NCI-H1694 treated with DMSO at 0.1 percent for 48 hours (cell line): ENCODE measurements at places on chromosomes 12 and 14.

DNA sequence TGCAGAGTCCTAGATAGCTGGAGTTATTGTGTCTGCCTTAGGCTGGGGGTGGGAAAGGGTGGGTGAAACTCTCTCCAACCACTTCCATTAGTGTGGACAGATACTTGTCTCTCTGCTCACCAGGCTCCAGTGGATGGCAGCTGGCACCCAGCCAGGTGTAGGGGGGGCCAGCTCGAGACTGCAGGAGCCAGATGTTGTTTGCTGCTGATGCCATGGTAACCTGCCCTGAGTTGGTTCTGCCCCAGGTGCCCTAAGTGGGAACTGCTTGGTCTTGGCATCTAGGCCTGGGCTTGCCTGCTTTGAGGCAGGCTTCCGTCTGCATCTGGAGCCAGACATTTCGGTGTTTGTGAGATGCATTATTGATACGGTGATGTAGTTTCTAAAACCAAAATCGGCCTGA is 82.2 kb downstream of the ADCK1 start:
- peak; percentile 95 for DNase-seq

GRCh38 chr12:101967506-101967905 is 90.1 kb downstream of the DRAM1 start:
- no peak for DNase-seq

DNA sequence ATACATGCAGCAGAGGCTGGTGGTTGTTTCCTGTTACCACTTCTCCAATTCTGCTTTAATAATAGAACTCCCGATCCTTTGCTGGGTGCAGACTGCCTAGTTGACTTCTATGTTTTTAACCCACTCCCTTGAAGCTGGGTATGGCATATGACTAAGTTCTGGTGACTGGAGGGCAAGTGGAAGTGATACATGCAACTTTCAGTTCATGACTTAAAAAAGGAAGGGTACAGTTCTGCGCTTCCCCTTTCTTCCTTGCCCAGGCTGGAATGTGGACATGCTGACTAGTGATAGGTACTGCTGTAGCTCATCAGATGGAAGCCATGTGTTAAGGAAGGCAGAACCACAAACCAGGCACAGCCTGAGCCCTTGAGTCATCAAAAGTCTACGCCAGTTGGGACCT is 2.4 kb upstream of the A2M start:
- DNase-seq = no peak

GRCh38 chr14:95876761-95877538 is at the start of gene TUNAR:
TSS of gene TUNAR (plus strand) at chr14:95876832.
- DNase-seq = peak; percentile 88

DNA sequence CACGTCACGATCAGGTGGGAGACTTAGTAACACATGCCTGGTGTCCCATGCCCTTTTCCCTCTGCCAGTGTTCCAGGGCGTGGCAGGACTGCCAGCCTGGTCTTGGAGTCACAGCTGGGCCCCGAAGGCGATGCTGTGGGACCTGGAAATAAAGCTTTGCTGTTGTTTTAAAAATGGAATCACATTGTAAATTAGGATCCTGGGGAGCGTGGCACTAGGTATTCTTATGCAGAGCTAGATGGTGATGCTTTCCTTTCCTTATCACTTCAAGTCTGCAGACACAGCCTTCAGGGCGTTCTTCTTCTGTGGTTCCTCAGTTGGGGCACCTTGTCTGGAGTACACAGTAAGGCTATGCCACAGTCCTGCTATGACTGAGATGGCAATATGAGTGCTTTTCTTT is 64.6 kb downstream of the BICD1 start:
- no peak for DNase-seq

- DNase-seq = peak; percentile 36
These were observed 56.6 kb downstream of the WDR20 start for GRCh38 chr14:102196039-102196901.

GRCh38 chr12:8985213-8985754 is 4.1 kb upstream of the KLRG1 start:
- DNase-seq = no peak

- DNase-seq = no peak
These were observed 7.3 kb downstream of the STAT6 start for GRCh38 chr12:57103856-57104255.

DNA sequence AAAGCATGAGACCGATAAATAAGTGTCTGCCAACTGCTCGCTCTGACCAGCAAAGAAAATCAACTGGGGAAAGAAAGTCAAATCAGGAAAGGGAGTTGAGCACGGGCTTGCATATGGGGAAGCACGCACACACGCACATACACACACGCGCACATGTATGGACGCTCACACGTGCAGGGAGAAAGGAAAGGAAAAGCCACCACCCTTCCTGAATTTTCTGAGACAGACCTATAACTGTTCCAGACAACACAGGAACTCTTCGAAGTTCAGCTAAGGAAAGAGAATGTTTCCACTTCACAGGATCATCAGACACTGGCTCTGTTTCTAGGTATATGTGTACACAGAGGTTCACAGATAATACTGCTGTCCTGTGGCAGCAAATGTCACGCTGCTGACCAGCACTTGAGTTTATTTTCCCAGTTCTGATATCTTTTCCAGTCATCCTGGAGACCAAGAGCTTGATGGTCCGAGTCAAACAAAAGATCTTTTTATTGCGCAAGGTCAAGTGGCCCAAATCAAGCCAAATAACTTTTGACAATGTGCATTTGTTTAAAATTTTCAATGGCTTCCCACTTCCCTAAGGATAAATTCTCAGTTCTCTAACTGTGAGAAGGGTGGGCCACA is 82.1 kb upstream of the TMCC3 start:
- no peak for DNase-seq

- no peak for DNase-seq
These were observed 413 bp downstream of the RARG start for GRCh38 chr12:53231671-53231920.

DNA sequence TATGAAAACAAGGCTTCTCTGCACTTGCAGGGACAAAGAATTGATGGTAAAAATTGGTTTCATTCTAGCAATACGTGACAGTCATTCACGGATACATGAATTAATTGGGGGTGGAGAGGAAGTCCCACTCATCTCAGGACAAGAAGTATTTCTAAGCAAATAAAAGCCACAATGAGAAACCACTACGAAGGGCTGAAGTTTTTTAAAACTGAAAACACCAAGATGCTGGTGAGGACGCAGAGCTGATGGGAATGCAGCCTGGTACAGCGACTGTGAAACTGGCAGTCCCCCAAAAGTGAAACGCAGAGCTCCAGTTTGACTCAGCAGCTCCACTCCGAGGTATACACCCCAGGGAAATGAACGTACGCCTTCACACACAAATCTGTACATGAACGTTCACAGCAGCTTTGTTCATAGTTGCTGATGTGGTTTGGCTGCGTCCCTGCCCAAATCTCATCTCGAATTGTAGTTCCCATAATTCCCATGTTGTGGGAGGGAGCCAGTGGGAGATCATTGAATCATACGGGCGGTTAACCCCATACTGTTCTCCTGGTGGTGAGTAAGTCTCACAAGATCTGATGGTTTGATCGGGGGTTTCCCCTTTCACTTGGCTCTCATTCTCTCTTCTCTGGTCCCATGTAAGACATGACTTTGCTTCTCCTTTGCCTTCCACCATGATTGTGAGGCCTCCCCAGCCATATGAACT is 89.0 kb downstream of the SCARB1 start:
- peak; percentile 76 for DNase-seq

DNA sequence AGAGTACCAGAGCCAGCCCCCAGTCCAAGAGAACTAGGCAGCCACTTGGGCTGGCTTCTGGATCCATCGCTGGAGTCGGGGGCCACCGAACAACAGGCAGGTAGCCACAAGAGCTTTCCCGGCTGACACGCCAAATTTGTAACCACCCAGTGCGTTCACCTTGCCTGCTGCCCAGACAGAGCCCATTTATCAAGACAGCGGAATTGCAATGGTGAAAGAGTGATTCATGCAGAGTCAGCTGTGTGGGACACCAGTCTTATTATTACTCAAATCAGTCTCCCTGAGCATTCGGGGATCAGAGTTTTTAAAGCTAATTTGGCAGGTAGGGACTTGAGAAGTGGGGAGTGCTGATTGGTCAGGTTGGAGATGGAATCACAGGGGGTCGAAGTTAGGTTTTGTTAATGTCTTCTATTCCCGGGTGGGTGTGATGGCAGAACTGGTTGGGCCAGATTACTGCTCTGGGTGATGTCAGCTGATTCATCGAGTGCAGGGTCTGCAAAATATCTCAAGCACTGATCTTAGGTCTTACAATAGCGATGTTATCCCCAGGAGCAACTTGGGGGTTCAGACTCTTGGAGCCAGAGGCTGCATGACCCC is 64.3 kb downstream of the PDE6H start:
- no peak for DNase-seq
